Endothelial cell of umbilical vein (primary cell): ENCODE measurements at places on chromosomes 5 and 9. TPM values are rescaled to one million over a fixed set of nuclear protein-coding genes. Genes with fewer than 3 reads are reported as not detected.

SMIM32 gene
- not detected in 2 replicates for total RNA-seq

GRCh38 chr9:107153336-107153735, 129.7 kb upstream of the RAD23B start:
- H3K36me3 ChIP-seq: no peaks in the 10 kb centered on the region
- no peaks in the 10 kb centered on the region for H3K4me1 ChIP-seq
- no peak for DNase-seq

KCNV2 gene
- not detected in 2 replicates for total RNA-seq

GRCh38 chr5:169169783-169170182, 131.2 kb downstream of the SLIT3 start:
- H3K27me3 ChIP-seq: no peaks in the 10 kb centered on the region
- H3K4me1 ChIP-seq: peaks cover 3% of the 10 kb centered on the region
- no peak overlapping the region for H3K27ac ChIP-seq
- no peak for DNase-seq
- H3K4me3 ChIP-seq: no peak overlapping the region

TXNDC8 gene
- total RNA-seq: not detected in 2 replicates

GRCh38 chr9:36154331-36154952, 14.7 kb upstream of the CCIN start:
- H3K36me3 ChIP-seq: no peaks in the 10 kb centered on the region
- no peaks in the 10 kb centered on the region for H3K27me3 ChIP-seq
- H3K27ac ChIP-seq: peak overlapping the region; percentile 57
- peak; percentile 82 for DNase-seq
- H3K4me3 ChIP-seq: no peak overlapping the region
